ENCODE measurements at places on chromosomes 1 and 21. TPM values are rescaled to one million over a fixed set of nuclear protein-coding genes. Genes with fewer than 3 reads are reported as not detected.

GPR89B gene
- total RNA-seq: 24.4 TPM

OR14I1 gene
- not detected for total RNA-seq

DNA sequence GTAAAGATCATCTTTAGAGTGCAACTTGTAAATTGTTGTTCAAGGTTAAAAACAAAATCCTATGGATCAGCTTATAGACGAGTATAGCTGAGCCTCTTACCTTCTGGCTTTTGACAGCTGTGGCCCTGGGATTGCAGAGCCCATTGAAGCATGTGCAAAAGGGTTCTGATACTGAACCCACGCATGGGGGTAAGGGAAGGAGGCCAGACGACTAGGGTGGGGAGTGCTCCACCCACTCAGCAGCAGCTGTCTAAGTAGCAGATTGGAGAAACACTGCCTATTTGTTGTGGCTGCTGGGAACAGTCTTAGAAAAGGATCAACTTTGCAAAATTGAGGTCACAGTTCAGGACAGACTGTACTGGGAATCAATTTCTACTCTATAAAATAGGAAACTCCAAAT, 16.1 kb downstream of the CD101 start:
- ATAC-seq: no peak

PLA2G2D gene
- total RNA-seq: 1.0 TPM

- ATAC-seq: no peak
Measured at GRCh38 chr1:186957314-186957713, 128.6 kb downstream of the PLA2G4A start.

- ATAC-seq: no peak
Measured at GRCh38 chr1:37031429-37031828, 2.9 kb downstream of the GRIK3 start.

DNA sequence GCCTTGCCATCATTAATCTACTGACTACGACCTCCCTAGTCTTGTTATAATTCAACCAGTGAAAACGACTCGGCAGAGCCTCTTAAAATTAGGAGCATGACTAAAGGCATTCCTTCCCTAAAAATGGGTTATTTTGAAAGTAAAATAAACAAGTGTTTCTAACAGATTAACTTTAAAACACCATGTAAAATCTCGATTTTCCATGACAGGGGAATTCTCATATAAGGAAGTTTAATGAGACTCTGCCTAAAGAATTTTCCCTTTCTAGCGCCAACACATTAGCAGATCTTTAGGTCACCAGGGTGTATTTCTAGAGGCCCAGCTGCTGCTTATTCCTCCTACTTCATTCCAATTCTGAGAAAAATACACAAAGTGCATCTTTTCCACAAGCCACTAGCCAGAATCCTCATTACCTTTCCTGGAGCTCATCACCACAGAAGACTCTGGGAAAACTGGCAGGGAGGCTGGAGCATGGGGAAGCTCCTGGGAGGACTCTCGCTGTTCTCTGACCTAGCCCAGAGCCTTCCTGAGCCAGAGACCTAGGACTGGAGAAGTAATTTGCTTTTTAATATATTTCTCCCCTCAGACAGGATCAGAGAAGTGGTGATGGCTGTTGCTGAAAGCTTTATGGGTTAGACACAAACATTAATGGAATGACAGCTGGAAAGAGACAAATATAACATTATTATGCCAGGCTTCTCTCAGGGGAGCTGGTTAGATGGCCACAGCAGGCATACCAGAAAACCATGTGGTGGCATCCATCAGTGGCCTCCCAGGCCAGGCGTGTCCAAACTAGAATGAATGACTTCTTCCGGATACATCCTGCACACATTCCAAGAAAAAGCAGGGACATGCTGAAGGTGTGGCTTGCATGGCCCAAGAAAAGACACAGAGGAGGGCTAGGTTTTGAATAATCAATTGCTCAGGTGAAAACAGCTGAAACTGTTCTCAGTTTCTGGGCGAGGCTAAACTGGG, 63.6 kb upstream of the CTTNBP2NL start:
- ATAC-seq: no peak

CYP4X1 gene
- total RNA-seq: 2.3 TPM

- peak; percentile 46 for ATAC-seq
Measured at GRCh38 chr1:31703431-31704270, at the start of gene COL16A1. COL16A1 (minus strand) TSS chr1:31704017; CDS start chr1:31702193, 1,824 bp downstream.

- no peak for ATAC-seq
Measured at GRCh38 chr1:226001963-226002666, 3.0 kb upstream of the SDE2 start.

- no peak for ATAC-seq
Measured at GRCh38 chr1:5067246-5067645, 412.8 kb downstream of the AJAP1 start.

GRCh38 chr1:41720861-41721410, 197.8 kb downstream of the HIVEP3 start:
- no peak for ATAC-seq

ANKRD65 gene
- total RNA-seq: 1.4 TPM

DNA sequence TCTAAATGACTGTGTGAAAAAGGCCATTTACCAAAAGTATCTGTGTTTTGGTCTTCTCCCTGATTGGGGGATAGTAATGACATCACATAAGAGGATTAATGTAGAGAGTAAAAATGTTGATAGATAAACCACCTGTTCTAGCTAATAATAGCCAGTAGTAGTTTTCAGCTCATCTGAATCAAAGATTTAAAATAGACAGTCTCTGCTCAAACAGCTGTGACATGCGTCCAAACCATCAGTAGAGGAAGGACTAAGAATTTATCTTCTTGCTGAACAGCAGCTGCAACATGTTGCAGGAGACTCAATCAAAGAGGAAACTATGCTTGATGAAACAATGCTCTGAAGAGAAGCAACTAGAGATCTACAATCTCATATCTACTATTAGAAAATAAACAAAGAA, 21.4 kb downstream of the TMPRSS15 start:
- no peak for ATAC-seq

CCDC181 gene
- total RNA-seq: 28.7 TPM

DNA sequence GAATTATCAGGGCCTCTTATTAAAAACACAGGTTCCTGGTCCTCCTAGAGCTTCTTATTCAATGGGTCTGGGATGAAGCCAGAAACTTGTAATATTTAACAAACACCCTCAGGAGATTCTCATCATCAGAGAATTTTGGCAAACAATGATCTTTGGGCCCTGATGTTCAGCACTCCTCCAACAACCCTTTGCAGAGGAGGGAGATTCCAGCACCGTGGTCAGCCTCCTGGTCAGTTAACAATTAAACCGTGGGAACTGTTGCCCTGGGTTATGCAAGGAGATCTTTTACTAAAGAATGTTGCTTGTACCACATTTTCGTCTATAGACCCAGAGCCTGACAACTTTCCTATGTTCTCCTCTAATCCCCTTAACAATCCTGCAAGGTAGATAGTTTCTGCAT, 294.4 kb downstream of the PLPP3 start:
- no peak for ATAC-seq

GRCh38 chr1:41448821-41449220, 35.7 kb downstream of the EDN2 start:
- ATAC-seq: no peak

DNA sequence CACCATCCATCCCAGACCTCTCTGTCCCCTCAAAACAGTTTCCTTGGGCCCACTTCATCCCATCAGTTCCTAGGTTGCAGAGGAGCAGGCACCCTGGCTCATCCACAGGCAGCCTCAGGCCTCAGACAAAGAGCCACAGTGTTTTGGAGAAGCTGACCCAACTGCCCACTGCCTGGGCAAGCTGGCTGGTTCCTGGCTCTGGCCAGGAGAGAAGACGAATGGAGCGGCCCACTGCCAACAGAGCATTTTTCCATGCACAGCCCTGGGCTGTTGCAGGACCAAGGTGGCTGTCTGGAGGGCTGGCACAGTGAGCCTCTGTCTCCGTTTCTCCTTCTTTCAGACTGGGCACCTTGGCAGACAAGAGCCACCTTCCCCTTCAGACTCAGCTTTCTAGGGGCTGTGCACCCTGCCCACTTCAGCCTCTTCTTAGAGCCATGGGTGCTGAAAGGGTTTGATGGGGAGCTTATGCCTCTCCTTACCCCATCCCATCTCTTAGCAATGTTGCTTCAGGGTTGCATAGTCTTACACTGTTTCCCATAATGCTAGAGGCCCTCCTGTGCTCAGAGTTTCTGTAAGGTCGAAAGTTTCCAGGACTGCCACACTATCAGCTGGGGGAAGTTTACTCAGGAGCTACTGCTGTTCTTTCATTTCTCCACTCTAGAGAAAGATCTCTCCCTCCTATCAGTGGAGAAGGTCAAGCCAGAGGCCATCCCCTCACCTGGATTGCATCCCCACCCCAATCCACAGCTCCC, 973 bp downstream of the FMOD start:
- no peak for ATAC-seq

GRCh38 chr1:201072149-201072548, 40.1 kb downstream of the CACNA1S start:
- ATAC-seq: peak; percentile 15

DNA sequence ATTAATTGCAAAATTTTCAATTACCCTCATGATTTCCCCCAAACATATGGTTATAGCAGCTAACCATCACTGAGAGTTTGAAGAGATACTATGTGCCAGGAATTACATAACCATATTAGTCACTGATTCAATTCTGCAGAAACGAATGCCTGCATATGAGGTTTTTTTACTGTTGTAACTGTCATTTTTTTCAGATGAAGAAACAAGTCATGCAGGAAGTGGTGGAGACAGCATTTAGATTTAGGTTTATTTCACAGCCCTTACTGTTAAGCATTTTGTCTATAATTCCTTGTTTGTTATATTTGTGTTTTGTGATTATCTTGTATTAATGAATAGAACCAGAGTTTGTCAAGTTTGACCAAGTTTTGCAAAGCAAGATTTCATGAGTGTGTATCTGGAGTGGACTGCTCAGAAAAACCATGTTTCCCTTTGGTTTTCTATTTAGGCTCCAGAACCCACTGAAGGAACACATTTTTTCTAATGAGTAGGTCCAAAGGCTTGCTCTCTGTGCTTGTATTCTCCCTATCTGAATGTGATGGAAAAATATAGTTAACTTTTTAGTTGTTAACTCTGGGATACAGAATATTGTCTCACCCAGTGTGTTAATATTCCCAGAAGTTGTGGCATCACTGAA, 308.5 kb upstream of the ADAMTS5 start:
- ATAC-seq: peak; percentile 75

TRAF3IP3 gene
- total RNA-seq: 0.20 TPM

GRCh38 chr1:180275726-180276125, 45.7 kb downstream of the LHX4 start:
- no peak for ATAC-seq

DNA sequence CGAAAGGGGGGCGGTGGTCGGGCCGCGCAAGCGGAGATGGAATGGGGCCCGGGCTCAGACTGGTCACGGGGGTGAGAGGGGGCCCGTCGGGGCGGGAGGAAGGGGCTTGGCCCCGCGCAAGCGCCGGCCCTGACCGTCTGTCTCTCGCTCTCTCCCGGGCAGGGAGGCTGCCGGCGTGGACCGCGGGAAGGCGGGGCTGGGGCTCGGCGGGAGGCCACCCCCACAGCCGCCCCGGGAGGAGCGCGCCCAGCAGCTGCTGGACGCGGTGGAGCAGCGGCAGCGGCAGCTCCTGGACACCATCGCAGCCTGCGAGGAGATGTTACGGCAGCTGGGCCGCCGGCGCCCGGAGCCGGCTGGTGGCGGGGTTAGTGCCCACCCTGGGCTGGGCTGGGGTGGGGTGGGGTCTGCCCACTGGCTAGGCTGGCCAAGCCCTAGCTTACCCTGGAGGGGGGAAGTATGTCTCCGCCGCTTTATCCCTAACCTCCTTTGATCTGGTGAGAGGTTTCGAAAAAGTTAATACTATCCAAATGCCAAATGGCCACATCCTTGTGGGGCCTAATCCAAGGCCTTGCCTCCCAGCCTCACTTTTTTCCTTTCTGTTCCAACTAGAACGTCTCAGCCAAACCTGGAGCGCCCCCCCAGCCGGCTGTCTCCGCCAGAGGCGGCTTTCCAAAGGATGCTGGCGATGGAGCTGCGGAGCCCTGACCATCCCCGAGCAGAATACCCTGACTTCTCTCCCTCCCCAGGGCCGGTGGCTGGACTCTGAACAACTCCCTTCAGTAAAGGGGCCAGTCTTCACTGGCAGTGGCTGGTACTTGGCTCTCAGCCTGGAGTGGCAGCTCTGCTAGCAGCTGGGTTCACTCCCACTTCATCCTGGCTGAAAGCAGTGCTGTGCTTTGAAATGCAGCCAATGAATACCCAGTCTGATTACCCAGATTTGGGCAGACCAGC, 636 bp upstream of the YRDC start:
- peak; percentile 81 for ATAC-seq

GRCh38 chr1:30321246-30321910, 402.0 kb downstream of the MATN1 start:
- ATAC-seq: peak; percentile 62

CHRM3 gene
- 9.8 TPM for total RNA-seq

ASCL5 gene
- total RNA-seq: 0.31 TPM

LCA5L gene
- total RNA-seq: 9.7 TPM

DNA sequence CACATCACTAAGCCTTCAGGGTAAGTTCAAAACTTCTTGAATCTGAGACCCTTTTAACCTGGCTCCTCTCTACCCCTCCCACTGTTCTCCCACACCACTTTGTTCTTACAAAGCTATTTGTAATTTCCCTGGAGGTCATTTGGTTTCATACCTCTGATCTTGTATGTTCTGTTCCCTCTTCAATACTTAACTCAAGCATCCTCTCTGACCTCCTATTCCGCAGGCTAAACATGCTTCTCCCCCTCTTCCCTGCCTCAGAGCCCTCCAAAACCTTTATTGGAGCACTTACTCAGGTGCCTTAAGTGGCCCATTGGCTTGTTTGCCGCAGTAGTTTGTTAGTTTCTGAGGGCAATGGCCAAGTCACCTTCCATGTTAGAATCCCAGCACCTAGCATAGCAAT, 54.8 kb downstream of the SSX2IP start:
- no peak for ATAC-seq

DNA sequence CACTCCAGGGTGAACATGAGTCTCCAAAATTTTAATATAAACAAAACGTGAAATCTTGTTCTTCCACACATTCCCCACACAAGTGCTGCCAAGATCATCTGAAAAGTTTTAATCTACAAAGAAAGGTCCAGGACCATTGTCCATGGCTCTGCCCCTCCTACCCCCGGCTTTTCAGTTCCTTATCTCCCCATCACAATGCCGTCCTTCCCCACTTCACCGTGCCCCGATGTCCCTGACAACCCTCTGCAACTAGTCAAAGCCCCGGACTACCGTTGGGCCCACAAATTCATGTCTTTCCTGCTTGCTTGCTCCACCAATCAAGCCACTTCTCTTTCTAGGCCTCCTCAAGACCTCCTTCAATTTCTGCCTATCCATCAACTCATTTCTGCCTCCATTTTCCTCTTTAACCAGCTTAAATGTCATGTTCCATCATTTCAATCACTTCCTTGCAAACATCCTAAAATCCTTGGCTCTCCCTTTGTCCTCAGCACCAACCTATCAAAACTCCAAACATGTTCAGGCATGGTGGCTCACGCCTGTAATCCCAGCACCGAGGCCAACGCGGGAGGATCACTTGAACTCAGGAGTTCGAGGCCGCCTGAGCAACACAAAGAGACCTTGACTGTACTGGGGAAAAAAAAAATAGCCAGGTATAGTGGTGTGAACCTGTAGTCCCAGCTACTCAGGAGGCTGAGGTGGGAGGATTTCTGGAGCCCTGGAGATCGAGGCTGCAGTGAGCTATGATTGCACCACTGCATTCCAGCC, 14.0 kb upstream of the BMP8B start:
- ATAC-seq: no peak

BTG3 gene
- 34.9 TPM for total RNA-seq

DTL gene
- 1.3 TPM for total RNA-seq
